ENCODE measurements at places on chromosomes 4 and X. TPM values are rescaled to one million over a fixed set of nuclear protein-coding genes. Genes with fewer than 3 reads are reported as not detected.

The PDLIM3 gene
- 17.1 TPM for total RNA-seq

The OTC gene
- not detected for total RNA-seq

The TKTL2 gene
- not detected for total RNA-seq

The SLC2A9 gene
- total RNA-seq, result 1.6 TPM

The COX7B2 gene
- not detected for total RNA-seq

The TMEM35A gene
- total RNA-seq, result 1.8 TPM

The HTN3 gene
- not detected for total RNA-seq

The ELF2 gene
- 32.1 TPM for total RNA-seq

The RAB41 gene
- total RNA-seq, result not detected

The SGMS2 gene
- 37.9 TPM for total RNA-seq

The GPR119 gene
- not detected for total RNA-seq

The TLR6 gene
- total RNA-seq, result 1.1 TPM

The GPM6B gene
- 2.4 TPM for total RNA-seq

The GUF1 gene
- 11.8 TPM for total RNA-seq

The PCGF3 gene
- total RNA-seq, result 46.2 TPM

The GABRG1 gene
- total RNA-seq, result not detected

The RHOH gene
- not detected for total RNA-seq

The FAM200B gene
- total RNA-seq, result 13.0 TPM

The CHRDL1 gene
- not detected for total RNA-seq

The CXCL5 gene
- 0.19 TPM for total RNA-seq

The CTAG2 gene
- not detected for total RNA-seq

The HNRNPH2 gene
- 85.3 TPM for total RNA-seq

The PNMA3 gene
- not detected for total RNA-seq

The ARHGAP6 gene
- total RNA-seq, result 0.47 TPM

The GAGE2A gene
- not detected for total RNA-seq

The ZXDB gene
- 7.8 TPM for total RNA-seq

The P2RY4 gene
- total RNA-seq, result 0.09 TPM

The RNF128 gene
- total RNA-seq, result not detected

The SHROOM2 gene
- 5.7 TPM for total RNA-seq

The BMX gene
- 148 TPM for total RNA-seq

The DTHD1 gene
- total RNA-seq, result not detected

The MUC7 gene
- not detected for total RNA-seq
